Osteoblast (primary cell): ENCODE measurements at places on chromosomes 12 and 14.

GRCh38 chr12:57631566-57632072 lies 1.4 kb downstream of the B4GALNT1 start:
- DNase-seq = peak; percentile 21

- peak; percentile 96 for DNase-seq
Observed at GRCh38 chr14:105491366-105491973, 424 bp downstream of the TEDC1 start.

DNA sequence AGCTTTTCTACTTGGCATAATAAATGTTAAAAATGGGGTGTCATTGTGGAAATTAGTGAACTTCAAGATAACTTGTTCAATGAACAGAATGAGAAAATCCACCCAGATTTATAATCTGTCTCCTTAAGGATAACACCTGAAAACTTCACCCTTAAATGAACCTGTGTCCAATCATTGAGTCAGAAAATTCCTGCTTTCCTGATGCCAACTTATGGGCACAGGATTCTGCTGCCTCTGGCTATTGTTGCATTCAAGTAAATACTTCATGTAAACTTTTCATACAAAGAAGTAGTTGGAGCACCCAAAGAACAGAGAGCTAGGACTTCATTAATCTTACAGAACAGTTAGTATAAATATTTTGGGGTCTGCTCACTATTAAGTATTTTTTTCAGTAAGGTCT lies 98.9 kb upstream of the PLEKHA5 start:
- peak; percentile 21 for DNase-seq

DNA sequence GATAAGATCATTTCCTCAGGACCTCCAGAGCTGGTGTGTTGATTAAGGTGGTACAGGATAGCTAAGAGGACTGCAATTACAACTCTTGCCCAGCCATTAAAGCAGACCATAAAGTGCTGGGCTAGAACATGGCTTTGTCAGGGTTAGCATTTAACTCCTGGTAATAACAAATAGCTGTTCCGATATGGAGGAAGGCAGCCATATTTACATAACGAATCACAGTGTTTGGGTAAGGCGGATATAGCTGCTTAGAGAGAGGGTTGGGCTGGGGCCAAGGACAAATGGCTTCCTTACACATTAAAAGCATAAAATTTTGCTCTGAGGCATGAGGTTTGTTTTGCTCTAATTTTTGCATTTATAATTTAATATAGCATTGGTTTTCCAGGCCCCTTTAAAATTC lies 297.7 kb upstream of the DDHD1 start:
- DNase-seq = no peak

DNA sequence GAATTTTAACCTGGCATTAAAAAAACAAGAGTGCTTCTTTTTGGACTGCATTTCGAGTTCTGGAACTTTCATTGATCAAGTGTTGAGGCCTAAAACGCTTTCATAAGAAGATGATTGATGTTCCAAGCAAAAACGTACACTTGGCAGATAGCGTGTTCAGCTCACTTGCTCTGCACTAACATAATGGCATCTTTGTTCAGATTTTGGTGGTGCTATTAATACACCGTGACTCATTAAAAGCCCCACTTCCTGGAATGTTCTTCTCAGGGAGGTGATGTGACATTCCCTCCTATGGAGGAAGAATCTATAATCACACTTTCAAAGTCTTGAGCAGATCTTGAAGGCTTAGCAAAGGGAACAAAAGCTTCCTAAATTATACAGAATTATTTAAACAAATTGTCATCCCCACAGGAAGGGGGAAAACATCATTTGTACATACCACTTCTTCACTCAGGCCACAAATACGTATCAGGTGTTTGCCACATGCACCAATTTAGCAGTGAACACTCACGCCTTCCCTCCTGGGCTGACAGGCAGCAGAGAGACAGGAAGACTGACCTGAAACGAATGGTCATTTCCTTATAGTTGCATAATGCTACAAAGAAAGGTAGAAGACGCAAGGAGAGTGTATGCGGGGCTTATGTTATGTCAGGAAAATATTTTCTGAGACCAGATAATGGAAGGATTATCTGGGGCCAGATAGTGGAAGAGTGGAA lies 15.4 kb downstream of the HSP90AA1 start:
- peak; percentile 29 for DNase-seq

GRCh38 chr12:62472472-62472871 lies 5.8 kb downstream of the MON2 start:
- DNase-seq = peak; percentile 47

DNA sequence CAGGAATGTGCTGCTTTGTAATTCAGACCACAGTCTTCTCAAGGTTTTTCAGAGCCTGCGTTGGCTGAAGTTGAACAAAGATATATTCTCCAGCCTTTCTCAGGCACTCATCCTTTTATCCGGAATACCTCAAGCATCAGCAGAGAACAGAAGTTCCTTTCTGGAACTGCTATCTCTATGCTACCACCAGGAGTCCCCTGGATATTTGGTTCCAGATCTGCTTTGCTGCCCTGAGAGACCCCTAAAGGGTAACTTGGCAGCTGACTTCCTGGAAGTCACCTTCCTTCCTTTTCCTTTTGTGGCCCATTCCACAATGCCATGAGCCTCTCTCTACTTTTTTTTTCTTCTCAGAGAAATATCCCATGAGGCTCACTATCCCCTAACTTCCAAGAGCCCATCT lies 188.2 kb downstream of the PLCZ1 start:
- no peak for DNase-seq

- DNase-seq = no peak
Observed at GRCh38 chr12:1875608-1876007, 42.8 kb downstream of the CACNA2D4 start.

DNA sequence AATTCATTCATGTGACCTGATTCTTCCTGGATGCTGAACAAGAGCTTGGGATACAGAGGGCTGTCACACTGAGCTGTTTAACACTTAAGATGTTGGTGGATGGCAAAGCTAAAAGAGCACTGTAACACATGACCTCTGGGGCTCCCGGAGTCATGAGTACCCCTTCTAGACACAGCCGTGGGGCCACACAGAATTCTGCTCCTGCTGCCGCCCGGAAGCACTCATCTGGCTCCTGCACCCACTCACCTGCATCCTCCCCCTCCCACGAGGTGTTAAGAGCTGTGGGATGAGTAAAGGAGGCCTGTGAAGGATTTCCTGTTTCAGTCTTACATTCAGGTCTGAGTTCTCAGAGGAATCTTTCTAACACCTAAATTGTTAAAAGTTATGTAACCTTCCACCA lies 78.0 kb upstream of the SSTR1 start:
- no peak for DNase-seq
